ENCODE measurements at places on chromosomes 4 and X.

DNA sequence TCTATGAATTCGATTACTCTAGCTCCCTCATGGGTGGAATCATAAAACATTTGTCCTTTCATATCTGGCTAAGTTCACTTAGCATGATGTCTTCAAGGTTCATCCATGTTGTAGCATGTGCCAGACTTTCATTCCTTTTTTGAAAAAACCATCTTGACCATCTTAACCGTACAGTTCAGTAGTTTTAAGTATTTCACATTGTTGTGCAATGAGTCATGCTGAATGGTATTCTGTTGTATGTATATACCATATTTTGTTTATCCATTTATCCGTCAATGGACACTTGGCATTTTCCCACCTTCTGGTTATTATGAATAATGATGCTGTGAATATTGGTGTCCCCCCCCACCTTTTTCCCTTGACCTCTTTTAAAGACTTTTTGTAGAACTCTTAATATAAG, 72.4 kb upstream of the TLR2 start:
- DNase-seq, result peak; percentile 13

DNA sequence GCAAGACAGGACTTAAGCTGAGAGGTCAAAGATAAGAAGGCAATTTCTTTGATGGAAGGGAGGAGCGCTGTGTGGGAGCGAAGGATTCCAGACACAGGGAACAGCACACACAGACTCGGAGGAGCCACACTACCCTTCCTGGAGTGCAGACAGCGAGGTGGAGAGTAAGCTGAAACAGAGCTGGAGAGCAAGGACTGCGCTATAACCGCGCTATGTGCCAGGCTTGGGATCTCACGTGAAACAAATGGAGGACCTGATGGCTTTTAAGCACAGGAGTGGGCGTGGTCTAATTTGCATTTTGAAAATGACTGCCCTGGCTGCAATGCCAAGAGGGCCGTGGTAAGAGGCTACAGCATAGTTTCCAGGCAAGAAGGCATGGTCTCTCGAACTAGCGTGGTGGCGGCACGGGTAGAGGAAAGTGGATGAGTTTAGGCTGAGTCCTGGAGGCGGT, 113.9 kb upstream of the SORBS2 start:
- peak; percentile 66 for DNase-seq

GRCh38 chr4:14387647-14388046, 614.6 kb upstream of the CPEB2 start:
- no peak for DNase-seq

DNA sequence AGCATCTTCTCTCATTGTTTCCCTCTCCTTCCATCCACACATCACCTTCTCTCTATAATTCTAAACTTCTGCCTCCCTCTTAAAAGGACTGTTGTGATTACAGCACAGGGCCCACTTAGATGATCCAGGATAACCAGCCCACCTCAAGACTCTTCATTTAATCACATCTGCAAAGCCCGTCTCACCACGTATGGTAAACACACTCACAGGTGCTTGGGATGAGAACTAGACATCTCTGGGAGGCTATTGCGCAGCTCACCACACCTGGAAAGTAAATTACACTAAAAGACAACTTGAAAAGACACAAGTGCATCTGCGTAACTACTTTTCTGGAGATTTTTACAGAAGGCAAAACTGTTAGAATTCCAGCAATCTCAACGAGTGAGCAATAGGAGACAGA, 15.4 kb upstream of the C1QTNF7 start:
- no peak for DNase-seq

- DNase-seq, result no peak
Measured at GRCh38 chr4:139525414-139525813, 30.6 kb downstream of the SETD7 start.

DNA sequence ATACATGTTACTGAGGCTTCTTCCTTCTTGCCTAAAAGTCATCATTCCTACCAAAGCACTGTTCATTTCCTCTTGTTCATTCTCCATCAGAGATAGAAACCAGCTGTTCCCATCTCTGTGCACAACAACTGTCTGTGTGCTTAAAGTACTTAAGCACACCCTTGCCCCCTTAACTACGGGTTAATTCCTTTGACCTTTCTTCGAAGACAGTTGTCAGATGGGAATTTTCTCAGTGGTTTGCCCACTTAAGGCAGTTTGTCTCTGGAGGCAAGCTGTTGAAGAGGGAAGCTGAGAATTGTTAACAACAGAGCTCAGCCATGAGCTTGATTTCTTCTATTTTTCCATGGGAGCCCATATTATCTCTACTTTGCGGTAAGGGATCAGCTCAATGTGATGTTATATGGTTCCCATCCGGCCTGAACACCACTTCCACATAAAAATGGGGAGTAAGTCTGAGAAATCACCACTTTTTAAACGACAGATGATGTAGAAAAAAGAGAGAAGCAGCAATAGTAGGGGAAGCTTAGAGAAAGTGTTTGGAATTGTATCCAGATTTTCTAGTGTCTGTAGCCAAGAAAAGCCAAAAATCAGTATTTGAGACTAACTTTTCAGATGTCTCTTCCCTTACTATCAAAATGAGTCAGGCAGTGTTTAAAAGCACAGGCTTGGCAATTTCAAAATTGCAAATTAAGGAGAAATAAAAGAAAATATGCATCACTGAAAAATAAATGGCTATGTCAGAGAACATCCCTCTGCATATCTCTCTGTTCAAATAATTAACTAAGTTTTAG, 194.4 kb downstream of the SLIT2 start:
- no peak for DNase-seq

DNA sequence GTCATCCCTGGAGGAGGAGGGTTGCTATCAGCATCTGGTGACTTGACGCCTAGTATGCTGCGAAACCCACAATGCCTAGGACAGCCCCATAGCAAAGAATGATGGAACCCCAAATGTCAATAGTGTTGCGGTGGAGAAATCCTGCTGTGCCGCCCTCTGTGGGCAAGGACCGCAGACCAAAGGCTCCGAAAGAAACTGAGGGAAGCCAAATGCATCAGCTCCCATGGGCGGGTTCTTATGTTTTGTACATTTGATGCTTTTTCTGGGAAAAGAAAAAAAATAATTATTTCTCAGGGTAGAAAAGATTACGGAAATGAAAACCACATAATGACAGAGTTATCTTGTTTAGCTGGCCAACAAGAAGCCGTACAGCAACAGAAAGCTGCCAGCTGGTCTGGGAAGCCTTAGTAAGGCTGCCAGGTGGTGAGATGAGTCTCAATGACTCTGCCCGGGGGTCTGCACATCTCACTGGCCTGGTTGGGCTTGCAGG, 95.0 kb upstream of the TBL1X start:
- DNase-seq, result no peak

GRCh38 chr4:3880615-3881120, 114.5 kb downstream of the ADRA2C start:
- peak; percentile 43 for DNase-seq

- DNase-seq, result no peak
Measured at GRCh38 chrX:18964901-18965300, 19.0 kb downstream of the PHKA2 start.

DNA sequence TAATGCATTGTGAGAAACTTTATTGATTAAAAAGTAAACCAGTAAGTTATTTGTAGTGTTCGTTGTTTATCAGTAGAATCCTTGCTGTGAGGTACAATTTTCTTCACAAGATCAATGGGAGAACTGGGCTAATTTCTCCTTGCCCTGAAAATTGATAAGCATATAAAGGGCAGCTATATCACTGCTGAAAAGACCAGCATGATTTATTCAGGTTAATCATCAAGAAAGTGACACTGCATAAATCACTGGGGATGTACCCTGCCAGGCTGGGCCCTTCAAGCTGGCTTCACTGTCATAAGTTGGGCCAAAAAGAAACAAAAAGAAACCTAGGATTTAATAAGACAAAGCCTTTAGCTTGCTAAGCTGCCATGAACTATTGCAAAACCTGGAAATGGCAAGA, 746.7 kb downstream of the STPG2 start:
- DNase-seq, result no peak

GRCh38 chrX:67651437-67652142, 107.8 kb downstream of the AR start:
- DNase-seq, result no peak

GRCh38 chr4:38987491-38987890, 44.7 kb downstream of the TMEM156 start:
- no peak for DNase-seq

- no peak for DNase-seq
Measured at GRCh38 chrX:82534086-82534597, 973.9 kb upstream of the POU3F4 start.

- peak; percentile 2 for DNase-seq
Measured at GRCh38 chrX:120517936-120518335, 42.8 kb downstream of the CUL4B start.

DNA sequence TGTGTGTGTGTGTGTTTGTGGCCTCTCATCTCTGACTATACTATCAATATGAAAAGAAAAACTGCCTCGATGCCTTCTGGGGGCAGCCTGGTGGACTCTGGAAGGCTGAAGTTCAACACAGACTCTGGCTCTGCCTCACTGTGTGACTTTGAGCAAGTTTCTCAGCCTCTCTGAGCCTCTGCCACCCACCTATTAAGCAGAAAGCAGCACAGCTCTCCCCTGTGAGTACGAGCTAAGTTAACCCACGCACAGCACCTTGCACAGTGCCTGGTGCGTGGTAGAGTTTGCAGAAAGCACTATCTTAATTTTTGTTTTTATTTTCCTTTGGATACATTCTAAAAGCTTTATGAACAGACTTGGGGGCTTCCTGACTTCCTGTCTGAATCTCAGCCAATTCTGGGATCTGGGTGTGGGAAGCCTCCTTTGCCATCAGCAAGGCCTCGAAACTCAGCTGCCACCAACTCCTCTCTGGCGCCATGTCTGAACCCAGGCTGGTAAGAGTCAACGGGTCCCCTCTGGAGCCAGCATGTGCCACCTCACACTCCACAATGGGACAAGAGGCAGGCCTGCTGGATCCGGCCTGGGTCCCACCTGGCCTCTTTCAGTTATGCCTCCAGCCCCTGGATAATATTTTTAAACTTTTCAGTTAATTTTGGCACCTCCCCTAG, 57.3 kb downstream of the JAKMIP1 start:
- DNase-seq, result no peak

- no peak for DNase-seq
Measured at GRCh38 chrX:130834149-130834548, 68.9 kb downstream of the ENOX2 start.

- DNase-seq, result no peak
Measured at GRCh38 chr4:177080388-177080787, 229.3 kb upstream of the NEIL3 start.

GRCh38 chr4:139333046-139333445, 30.8 kb upstream of the NDUFC1 start:
- no peak for DNase-seq

GRCh38 chrX:71911731-71912050, 1.0 kb downstream of the NHSL2 start:
- DNase-seq, result no peak

DNA sequence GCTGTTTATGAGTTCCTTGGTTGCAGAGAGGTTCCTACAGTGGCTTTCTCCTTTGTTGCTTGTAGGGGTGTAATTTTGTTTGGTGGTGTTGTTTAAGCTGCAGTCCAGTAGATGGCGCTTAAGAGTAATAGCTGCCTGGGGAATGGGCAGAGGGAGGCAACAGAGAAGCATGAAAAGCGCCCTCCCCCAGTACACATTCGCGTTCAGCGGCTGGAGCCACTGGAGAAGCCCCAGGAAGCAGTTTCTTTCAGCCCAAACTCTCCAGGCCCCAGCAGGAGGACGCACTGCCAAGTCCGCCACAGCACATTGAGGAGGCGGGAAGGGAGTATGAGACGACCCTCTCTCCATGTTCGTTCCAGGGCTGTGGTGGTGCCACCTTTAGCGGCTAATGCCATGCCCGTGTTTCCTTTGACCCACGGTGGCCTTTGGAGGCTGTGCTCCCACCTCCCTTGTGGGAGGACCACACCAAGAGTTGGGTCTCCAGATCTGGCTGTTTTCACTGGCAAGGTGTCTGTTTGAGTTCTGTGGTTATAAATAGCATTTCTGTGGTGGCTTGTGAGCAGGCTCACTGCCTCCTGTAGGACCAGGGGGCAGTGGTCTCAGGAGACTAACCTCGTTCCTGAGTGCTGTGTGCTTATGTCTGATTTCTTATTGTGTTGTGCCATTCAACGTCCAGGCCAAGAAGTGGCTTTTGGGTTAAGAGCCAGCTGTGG, 252.3 kb downstream of the ARHGAP10 start:
- DNase-seq, result no peak

GRCh38 chr4:68717999-68718398, 47.5 kb upstream of the UGT2B15 start:
- DNase-seq, result no peak

GRCh38 chrX:87397103-87397886, 120.3 kb upstream of the KLHL4 start:
- peak; percentile 65 for DNase-seq

GRCh38 chr4:80207172-80207583, 9.9 kb downstream of the PRDM8 start:
- no peak for DNase-seq

GRCh38 chrX:69263251-69263820, 98.1 kb upstream of the PJA1 start:
- no peak for DNase-seq
